ENCODE measurements at places on chromosomes 7 and 10.

GRCh38 chr10:10911471-10911921 lies 106.2 kb upstream of the CELF2 start:
- peak; percentile 27 for DNase-seq

DNA sequence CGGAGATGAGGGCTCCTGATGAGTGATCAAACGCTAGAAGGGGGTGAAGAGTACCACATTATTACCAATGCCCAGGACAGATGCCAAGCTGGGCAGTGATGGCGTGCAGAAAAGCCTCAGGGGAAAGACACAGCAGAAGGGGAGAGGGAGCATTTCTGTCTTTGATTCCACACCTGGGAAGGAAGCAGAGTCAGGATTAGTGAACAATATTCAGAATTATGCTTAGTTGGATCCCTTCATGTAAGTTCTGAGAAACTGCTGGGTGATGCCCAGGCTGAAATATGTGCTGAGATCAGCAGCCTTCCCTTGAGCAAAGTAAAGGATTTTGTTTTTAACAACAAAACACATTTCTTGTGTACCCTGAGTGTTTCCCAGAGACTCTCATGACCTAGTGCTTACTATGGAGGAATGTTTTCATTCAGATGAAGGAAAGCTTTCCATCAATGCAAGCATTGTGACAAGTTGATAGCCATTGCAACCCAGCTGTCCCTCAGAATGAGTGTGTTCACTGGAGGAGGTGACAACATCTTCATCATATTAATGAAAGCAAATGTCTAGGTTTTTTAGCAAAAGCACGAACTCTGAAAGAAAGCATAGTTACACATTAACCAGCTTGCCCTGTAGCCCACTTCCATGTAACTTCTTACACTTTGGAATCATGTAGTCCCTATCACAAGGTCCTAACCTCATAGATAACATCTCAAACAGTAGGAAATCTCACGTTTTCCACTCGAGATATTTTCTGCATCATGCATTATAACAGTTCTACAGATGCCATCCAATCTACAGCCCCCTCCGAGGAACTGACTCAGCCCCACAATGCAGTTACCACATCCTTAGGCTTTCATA lies 23.8 kb upstream of the AKR1C1 start:
- DNase-seq: peak; percentile 58

- no peak for DNase-seq
Measured at GRCh38 chr10:117418121-117418520, 42.9 kb upstream of the PDZD8 start.

DNA sequence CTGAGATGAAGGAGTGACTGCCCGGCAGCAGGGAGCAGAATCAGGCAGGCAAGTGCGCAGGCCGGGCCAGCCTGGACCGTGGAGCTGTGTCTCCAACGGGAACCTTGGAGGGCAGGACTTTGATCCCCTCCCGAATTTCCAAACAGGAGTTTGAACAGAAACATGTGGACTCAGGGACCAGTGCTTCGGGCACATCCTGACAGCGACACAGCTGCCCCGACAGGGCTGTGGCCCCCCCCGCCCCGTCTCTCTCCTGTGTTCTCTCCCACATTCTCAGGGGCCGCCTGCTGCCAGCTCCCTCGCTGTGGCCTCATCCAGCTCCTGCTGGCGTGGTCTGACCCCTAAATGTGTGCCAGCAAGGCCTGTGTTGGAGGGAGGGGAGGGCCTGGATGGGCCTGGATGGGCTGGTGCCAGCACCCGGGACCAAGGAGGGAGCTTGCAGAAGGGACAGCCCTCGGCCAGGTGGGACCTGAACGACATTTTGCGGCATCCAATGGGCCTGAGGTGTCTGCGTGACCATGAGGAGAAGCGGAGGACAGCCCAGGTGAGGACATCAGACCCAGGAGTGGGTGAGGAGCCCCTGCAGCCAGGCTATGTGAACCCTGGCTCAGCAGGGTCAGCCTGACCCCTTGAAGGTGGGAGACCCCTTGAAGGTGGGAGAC lies 222.9 kb downstream of the DNAJB6 start:
- no peak for DNase-seq

GRCh38 chr7:20299145-20299544 lies 31.6 kb upstream of the ITGB8 start:
- no peak for DNase-seq

DNA sequence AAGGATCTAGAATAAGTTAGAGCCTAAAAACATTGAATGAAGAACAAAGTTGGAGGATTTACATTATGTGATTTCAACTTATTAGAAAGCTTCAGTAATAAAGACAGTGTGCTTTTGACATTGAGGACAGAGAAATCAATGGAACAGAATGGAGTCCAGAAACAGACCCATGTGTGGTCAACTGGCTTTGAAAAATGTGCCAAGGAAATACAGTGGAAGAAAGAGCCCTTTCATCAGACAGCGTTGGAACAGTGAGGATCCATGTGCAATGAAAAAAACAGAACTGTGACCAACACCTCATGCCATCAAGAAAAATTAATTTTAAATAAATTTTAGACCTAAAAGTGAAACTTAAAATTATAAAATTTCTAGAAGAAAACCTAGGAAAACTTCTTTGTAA lies 50.6 kb upstream of the LRRC18 start:
- no peak for DNase-seq

DNA sequence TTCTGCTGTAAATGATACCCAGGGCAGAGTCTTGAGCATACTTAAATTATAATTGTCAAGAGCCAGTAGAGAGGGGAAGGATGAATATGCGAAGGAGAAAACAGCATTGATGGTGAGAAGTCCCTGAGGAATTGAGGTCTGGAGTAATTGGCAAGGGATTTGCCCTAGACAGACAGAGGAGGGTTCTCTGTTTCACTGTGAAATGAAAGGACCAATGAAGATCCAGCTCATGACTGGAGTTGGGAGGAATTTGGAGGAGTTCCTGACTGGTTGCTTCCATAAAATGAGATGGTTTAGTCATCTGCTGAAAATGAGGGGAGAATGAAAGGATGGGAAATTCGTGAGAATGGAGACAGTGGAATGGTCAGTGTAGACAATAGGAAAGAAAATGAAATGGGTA lies 6.8 kb downstream of the PRPF18 start:
- no peak for DNase-seq

GRCh38 chr7:29843093-29843492 lies 36.8 kb downstream of the WIPF3 start:
- no peak for DNase-seq

DNA sequence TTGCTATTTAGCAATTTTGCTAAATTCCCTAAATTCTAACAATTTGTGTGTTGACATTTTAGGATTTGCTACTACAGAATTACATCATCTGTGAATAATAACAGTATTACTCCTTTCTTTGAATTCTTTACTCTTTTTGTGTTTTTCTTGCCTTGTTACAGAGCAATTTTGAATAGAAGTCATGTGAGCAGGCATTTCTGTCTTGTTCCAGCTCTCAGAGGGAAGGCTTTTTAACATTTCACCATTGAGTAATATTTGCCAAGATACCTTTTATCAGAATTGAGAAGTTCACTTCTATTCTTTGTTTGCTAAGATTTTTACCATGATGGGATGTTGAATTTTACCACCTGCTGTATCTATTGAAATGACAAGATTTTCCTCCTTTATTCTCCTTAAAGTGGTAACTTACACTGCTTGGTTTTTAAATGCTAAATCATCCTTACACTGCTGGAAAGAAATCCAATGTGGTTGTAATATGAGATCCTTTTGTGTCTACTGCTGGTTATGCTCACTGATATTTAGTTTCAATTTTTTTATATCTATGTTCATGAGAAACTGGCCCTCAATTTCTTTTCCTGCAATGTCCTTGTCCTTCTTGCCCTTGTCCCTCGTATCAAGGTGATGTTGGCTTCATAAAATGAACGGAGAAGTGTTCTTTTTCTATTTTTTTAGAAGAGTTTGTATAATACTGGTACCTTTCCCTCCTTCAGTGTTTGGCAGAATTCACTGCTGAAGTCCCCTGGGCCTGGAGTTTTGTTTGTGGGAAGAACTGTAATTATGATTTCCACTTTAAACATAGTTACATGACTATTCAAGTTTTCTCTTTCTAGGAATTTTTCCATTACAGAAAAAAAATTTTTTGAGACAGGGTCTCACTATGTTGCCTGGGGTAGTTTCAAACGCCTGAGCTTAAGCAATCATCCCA lies 50.3 kb upstream of the ATP6V0A4 start:
- DNase-seq: no peak

DNA sequence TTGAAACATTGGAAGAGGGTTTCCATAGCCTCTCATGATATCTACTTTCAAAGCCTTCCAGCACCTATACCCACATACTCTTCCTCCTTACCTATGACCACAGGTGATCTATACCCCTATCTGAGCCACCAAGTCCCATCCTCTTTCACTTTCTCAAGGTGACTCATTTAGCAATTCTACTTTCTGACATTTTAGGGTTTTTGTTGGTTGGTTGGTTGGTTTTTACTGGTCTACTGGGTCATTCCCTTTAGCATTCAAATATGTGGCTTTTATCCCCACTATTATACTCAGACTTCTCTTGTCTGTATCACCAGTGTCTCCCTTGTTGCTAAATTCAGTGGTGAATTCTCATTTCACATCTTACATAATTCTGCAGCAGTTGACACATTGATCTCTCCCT lies 130.4 kb upstream of the STEAP4 start:
- no peak for DNase-seq

DNA sequence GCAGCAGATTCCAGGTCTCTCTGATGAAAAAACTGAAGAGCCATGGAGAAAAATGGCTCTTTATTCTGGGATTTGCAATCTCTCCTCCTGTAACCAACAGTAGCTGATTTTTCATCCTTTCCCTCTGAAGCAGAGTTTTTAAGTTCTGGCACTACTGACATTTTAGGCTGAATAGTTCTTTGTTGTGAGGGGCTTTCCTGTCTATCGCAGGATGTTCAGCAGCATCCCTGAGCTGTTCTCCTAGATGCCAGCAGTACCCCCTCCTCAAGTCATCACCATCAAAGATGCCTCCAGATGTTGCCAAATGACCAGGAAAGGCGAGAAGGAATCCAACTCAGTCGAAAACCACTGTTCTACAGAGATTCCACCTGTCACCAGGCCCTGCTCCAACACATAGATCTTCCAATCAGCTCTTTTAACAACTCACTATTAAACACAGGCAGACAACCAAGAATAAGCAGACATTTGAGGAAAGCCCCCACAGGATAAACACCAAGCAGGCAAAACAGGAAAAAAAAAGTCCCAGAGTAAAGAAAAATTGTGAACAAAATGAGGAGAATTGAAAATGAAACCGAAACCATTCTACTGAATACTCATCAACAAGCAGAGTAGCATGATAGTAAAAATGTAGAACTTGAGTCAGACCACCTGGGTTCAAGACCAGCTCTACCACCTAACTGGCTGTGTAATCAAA lies 124.8 kb downstream of the MPP7 start:
- DNase-seq: peak; percentile 81

GRCh38 chr7:46071076-46071475 lies 150.0 kb upstream of the IGFBP3 start:
- no peak for DNase-seq

- peak; percentile 20 for DNase-seq
Measured at GRCh38 chr7:29362380-29362779, 167.8 kb downstream of the CHN2 start.

DNA sequence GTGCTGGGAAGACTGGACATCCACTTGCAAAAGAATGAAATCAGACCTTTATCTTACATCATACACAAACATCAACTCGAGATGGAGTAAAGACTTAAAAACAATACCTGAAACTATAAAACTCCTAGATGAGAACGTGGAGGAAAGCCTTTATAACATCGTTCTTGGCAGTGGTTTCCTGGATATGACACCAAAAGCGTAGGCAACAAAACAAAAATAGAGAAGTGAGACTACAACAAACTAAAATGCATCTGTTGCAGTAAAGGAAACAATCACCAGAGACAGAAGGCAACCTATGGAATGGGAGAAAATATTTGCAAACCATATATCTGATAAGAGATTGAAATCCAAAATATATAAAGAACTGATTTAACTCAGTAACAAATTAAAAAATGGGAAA lies 33.3 kb downstream of the CC2D2B start:
- DNase-seq: peak; percentile 32

DNA sequence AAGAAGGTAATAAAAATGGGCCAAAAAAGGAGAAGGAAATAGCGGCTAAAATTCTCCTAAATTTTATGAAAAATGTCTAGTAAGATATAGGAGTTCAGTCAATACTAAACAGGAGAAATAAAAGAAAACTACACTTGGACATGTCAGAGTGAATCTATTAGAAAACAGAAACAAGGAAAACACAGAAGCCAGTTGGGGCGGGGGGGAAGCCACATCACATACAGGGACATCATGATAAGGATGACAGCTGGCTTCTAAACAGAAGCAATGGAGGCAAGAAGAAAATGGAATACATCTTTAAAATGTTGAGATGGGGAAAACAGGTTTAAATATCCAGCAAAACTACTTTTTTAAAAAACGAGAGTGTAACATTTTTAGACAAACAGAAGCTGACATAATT lies 77.8 kb downstream of the CUBN start:
- no peak for DNase-seq

Measured in suppressor macrophage treated with lipopolysaccharide for 1 hour (primary cell).